ENCODE measurements at places on chromosomes 1 and 21.

- no peak for DNase-seq
These were observed 105.5 kb downstream of the TNNI3K start for GRCh38 chr1:74340656-74341055.

- no peak for DNase-seq
These were observed 24.3 kb downstream of the EYA3 start for GRCh38 chr1:28064064-28064463.

DNA sequence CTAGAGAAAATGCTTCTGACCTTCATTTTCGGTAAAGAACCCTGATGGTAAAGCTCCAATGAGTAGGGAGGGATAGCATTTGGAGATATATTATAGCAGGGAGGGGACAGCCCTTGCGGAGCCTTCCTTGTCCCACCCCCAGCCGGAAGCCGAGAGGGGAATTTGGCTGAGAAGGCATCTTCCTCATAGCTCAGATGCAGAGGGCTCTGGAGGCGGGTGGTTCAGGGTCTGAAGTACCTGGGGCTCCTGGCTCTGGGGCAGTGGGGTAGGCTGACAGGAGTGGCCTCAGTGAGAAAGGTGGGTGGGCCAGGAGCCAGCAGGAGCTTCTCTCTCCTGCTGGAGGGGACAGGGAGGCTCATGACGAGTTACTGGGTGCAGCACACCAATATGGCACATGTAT is 88.0 kb upstream of the IFFO2 start:
- no peak for DNase-seq

GRCh38 chr1:184052194-184052559 is 647 bp downstream of the TSEN15 start:
- DNase-seq: no peak

DNA sequence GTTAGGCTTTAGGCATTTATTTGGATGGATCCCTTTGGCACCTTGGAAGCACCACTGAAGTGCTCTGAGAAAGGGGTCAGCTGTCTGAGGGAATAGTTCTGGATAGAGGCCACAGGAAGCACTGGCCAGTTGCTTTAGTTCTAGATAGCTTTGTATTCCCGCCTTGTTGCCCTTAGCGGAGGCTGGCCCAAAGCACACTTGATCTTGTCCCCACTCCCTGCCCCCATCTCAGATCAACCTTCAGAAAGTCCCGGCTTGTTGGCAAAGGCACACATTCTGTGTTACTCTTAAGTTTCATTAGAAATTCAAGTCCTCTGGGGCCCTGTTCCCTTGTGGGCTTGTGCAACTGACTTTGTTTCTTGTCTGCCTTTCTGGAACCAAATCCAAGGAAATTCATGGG is 15.2 kb upstream of the NBL1 start:
- DNase-seq: no peak

DNA sequence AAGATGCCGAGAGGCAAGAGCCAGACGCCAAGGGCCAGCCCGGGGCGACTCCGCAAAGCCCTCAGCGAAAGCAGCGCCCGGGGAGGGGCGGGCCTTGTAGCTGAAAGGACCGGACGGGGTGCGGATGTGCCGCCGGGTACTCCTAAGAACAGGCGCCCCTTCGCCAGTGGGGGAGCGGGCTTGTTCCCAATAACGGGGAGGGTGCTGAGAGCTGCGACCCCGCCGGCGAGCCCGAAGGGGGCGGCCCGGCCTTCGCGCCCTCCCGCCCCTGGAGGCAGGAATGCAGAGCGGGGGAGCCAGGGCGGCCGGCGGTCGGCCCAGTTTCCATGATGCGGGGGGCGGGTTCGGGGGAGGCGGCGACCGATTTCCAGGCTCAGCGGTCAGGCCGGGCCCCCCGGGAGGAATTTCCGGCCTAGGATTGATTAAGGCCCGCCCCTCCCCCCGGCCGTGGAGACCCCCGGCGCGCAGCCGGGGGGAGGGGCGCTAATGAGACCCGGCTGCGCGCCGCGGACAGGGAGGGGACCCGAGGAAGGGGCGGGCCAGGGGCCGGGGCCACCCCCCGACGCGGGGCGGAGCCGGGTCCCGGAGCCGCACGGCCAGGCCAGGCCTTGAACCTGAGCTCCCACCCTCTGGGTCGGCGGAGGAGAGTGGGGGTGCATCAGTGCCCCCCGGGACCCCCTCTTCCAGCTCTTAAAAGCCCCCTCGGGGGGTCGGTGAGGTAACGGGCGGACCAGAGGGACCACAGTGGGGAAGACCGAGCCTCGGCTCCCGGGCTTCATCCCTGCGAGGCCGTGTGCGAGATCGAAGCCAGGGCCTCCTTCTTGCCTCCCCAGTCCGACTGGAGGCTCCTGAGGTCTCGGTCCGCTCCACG is 898 bp upstream of the TMEM200B start:
- peak; percentile 54 for DNase-seq

DNA sequence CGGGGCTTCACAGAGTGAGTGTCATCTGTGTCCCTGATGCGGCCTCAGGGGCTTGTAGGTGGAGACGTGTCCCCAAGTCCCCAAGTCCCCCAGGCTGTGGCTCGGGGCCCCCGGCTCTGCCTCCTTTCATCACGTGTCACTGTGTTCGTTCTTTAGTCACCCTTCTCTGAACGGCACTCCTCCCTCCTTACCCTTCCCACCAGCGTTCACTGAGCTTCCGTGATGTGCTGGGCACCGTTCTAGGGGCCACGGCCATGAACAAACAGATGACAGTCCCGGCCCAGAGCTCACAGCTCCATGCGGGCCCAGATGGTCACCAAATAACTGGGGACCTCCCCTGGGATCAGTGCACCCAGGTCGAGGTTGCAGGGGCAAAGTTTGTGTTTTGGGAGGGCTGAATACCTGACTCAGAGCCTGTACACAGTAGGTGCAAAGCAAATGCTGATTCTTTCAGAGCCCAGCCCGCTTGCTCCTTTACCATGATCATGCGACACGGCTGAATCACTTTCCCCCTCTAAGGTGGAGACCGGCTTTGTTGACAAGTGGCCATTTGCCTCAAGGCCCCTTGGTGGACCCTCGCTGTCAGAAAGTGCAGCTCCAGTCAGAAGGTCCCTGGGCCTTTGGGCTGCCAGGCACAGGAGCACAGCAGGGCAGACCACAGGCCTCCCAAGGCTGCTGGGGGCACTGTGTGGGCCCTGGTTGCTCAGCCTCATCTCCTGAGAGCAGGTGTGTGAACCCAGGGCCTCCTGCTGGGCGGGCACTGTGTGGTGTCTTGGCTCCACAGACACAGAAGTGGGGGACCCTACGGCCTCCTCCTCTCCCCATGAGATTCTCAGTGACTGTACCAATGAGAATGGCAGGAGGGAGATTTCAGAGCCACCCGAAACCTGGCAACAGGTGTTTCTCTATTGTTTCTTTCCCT is 592.5 kb downstream of the PTPRU start:
- DNase-seq: no peak

DNA sequence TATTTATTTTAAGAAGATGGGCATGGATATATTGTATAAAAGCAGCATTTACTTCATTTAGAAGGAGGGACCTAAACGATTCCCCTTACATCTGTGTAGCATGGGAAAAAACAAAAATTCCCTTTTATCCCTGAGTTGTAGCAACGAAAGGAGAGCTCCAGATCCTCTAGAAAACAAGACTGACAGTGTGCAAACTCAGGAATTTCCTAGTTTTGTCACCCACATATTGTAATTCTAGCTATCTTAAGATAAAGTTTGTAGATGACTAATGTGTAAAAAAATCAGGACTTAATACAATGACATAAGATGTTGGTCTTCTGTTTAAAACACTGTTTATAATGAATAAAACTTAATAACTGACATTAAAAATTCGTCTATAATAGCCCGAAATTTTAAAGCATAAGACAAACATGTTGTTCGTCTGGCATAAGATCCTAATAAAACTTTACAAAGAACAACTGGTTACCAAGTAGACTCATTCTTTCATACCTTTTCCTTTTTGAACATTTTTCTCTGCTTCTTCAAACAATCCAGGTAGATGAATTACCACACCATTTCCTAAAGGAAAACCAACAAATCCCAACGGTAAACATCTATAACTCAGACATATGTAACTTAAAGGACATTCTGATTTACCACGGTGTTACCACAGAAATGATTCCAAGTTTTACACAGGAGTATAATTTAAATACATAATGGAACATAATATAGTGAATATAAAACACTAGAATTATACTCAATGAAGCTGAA is 15.2 kb downstream of the ADSS2 start:
- no peak for DNase-seq

DNA sequence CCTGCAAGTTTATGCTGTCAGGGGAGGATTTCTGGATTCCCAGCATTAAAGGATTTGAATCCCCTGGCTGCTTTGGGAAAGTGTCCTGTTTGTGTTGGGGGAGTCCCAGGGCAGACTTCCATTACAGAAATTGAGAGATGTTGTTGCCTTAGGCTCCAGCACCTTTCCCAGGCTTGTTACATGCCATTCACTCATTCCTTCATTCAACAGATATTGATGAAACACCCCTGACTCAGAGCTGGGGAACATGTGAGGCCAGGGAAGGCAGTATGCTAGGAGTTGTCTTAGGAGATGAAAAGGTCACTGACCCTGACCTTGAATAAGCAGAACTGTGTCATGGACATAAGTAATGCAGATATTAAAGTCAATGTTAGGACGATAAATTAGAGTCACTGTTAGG is 161.7 kb downstream of the NTMT2 start:
- no peak for DNase-seq

GRCh38 chr21:33458861-33459260 is 20.9 kb downstream of the TMEM50B start:
- DNase-seq: no peak

- DNase-seq: no peak
These were observed 118.7 kb upstream of the F3 start for GRCh38 chr1:94660258-94660657.

- no peak for DNase-seq
These were observed 580.6 kb downstream of the PLA2G4A start for GRCh38 chr1:187409341-187409740.

- no peak for DNase-seq
These were observed 6.9 kb upstream of the NUAK2 start for GRCh38 chr1:205328476-205328875.

GRCh38 chr1:96104906-96105305 is 616.7 kb upstream of the PTBP2 start:
- DNase-seq: no peak

- no peak for DNase-seq
These were observed 19.4 kb downstream of the TNFSF4 start for GRCh38 chr1:173187671-173188237.

DNA sequence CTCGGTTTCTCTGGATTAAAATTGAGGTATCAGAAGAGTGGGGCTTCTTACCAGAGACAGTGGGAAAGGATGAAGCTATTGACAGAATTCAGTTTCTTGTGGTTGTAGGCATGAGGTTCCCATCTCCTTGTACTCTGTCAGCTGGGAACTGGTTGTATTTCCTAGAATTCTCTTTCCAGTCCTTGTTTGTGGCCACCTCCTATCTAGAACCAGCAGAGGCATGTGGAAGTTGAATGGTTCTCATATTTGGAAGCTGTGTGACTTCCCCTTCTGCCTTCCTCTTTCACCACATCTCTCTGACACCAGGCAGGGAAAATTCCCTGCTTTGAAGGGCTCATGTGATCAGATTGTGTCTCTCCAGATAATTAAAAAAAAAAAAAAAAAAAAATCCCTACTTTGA is 457.7 kb upstream of the ADAMTS5 start:
- DNase-seq: no peak

DNA sequence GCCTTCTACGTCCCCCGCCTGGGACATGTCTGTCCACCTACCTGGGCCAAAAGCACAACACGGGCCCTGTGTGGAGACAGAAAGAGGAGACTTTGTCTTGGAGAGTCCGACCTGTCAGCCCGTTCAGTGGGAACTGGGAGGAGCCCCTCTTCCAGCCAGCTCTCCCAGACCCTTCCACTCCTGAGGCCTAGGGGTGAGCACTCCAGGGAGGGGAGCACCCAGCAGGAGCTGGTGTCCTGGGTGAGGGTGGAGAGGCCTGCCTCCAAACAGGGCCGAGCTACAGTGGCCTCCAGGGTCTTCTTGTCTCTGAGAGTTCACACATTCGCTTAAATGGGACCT is 546 bp downstream of the SPOCD1 start:
- DNase-seq: no peak

DNA sequence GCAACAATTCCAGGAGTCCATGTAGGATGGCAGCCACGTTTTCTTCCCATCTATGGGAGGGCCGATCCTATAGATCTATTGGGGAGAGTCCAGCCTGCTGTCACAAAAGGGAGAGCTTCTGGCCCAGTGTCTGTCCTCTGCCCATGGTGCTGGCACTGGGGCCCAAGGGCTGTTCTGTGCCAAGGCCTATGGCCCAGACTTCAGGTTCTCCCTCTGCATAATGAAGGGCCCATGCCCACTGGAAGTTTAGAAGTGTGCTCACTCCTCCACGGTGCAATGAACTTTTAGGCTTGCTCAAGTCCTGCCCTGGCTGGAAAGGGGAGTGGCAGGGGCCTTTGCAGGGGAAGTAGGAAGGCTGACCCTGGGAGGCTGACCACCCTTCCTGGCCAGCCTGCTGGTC is 44.1 kb upstream of the ATP2B4 start:
- DNase-seq: no peak

Data from omental fat pad (tissue), 4 donors.